ENCODE measurements at places on chromosomes 12 and 14. TPM values are rescaled to one million over a fixed set of nuclear protein-coding genes. Genes with fewer than 3 reads are reported as not detected.

Gene HOTAIR
- 0.76 TPM for total RNA-seq

Gene COQ5
- total RNA-seq = 26.5 TPM

Gene RHOJ
- total RNA-seq = 20.0 TPM

Gene SINHCAF
- 96.2 TPM for total RNA-seq

Gene RD3L
- total RNA-seq = not detected

Gene MSI1
- total RNA-seq = 1.3 TPM

DNA sequence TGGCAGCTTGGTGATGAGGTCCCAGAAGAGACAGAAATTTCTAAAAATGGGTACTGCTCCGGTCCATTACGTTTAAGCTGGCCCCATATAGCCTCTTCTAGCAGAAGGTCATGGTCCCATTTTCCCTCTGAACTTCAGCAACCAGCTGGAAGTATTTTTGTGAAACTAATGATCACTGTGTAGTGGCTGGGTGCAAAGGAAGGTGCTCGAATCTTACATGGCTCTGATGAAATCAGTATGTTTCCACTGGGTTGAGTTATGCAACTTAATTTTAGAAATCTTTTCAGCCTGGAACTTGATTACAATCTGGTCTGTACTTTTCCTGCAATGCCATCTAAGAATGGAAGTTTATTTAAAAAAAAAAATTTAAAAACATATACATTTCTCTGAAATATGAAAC is 228.5 kb downstream of the FOXN3 start:
- no peak overlapping the region for H3K4me3 ChIP-seq
- no peaks in the 10 kb centered on the region for H3K27me3 ChIP-seq
- DNase-seq = no peak
- no peak overlapping the region for H3K27ac ChIP-seq
- H3K36me3 ChIP-seq = no peaks in the 10 kb centered on the region

DNA sequence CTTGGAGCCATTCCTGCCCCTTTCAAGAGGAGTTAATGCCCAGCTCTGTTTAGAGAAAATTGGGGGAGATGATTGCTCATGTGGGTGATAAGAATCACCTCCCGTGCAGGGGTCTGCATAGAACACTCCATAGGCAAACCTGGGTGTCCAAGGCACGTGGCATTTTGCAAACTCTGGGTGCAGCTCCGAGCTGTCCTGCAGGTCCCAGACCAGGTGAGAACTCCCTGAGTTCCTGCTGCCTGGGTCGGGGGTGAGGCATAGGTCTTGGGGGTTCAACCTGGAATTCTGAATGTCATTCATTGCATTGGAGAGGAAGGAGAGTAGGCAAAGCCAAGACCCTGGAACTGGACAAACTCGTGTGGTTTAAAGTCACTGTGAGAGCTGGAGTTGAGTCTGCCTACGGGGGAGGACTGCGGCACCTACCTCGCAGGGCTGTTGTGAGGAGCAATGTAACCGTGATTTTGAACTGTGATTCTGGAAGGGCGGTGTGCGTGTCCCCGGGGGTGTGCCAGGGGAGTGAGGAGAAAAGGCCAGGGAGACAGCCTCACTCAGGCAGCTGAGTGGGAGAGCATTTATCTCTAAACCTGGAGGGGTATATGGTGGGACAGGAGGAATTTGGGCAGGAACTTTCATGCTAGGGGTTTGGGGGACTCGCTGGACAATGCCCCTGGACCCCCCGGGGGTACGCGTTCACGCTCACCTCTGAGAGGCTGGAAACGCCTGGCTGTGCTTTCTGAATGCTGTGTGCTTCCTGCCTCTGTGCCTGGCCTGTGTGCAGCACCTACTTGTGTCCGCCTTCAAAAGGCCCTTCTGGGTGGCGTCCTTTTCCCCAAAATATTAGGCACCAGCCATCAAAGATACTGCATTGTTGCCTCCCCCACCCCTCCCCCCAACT is 30.4 kb downstream of the MEG3 start:
- DNase-seq = no peak
- H3K27me3 ChIP-seq = no peaks in the 10 kb centered on the region

DNA sequence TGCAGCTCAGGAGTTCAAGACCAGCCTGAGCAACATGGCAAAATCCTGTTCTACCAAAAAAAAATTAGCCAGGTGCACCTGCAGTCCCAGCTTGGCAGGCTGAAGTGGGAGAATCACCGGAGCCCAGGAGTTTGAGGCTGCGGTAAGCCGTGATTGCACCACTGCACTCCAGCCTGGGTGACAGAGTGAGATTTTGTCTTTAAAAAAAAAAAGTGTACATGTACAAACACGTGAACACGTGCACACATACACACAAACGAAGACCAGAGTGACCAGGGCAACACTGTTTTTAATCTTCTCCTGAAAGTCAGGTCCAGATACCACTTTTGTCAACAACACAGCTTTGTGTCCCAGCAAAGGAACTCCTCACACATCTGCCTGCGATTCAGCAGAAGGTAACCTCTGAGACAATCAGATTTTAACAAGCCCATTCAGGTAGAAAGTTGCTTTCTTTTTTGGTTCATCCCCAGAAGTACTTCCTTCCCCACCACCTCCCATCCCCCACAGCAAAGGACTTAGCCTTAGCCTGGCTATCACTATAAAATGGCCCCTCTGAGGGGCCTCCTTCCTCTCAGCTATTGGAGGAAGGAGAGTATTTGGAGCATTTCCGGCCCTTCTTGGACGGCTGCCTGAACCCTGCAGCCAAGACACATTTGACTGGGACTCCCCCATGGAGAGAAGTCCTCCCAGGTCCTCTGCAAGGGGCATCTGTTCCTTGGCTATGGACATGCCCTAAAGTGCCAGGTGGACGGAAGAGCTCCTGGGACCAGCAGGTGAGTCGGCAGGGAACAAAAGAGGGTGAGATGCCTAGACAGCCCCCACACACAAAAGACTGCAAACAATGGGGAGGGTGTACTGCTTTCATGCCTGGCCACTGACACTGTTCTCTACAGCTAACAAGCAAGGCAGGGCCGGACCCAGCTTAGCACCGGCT is 9.8 kb downstream of the CTDSP2 start:
- no peaks in the 10 kb centered on the region for H3K36me3 ChIP-seq
- DNase-seq = peak; percentile 93
- H3K27me3 ChIP-seq = no peaks in the 10 kb centered on the region

DNA sequence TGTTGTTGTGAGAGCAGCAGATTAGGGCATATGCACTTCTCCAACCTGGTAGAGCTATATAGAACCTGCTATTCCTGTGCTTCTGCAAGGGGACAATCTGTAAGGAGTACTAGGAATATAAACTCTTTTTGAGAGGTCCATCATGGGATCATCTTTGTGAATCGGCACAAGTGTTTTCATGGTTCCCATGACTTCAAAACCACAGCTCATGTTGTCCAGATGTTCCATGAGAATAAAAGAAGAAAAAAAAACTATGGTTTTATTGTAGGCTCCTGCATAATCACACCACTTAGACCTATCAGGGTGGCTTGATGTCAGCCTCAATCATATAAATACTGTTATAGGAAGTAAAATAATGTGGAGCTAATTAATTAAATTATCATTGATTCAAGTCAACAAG is 311.4 kb upstream of the ATP2B1 start:
- no peak for DNase-seq
- no peaks in the 10 kb centered on the region for H3K4me1 ChIP-seq
- H3K4me3 ChIP-seq = no peak overlapping the region
- H3K36me3 ChIP-seq = no peaks in the 10 kb centered on the region

DNA sequence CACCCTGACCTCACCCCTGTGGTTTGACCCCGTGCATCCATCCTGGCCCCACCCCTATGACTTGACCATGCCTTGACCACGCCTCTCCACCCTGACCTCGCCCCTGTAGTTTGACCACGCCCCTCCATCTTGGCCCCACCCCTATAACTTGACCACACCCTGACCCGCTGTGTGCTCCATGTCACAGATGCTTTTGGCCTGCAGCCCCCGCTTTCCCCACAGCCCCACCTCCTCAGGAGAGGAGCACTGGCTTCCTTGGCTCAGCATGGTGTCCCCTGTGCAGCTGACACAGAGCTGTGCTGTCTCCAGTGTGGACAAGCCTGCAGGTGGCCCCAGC is 269.9 kb upstream of the SFSWAP start:
- H3K27me3 ChIP-seq = no peaks in the 10 kb centered on the region
- H3K36me3 ChIP-seq = no peaks in the 10 kb centered on the region
- H3K27ac ChIP-seq = no peak overlapping the region
- DNase-seq = no peak
- H3K4me1 ChIP-seq = no peaks in the 10 kb centered on the region
- no peak overlapping the region for H3K4me3 ChIP-seq

- H3K27me3 ChIP-seq = no peaks in the 10 kb centered on the region
- H3K27ac ChIP-seq = no peak overlapping the region
- no peak for DNase-seq
These were observed 101.2 kb upstream of the CCDC175 start for GRCh38 chr14:59677771-59678231.

- no peaks in the 10 kb centered on the region for H3K4me1 ChIP-seq
- H3K36me3 ChIP-seq = no peaks in the 10 kb centered on the region
- no peaks in the 10 kb centered on the region for H3K27me3 ChIP-seq
These were observed 1413.2 kb downstream of the LRFN5 start for GRCh38 chr14:43019826-43020225.

DNA sequence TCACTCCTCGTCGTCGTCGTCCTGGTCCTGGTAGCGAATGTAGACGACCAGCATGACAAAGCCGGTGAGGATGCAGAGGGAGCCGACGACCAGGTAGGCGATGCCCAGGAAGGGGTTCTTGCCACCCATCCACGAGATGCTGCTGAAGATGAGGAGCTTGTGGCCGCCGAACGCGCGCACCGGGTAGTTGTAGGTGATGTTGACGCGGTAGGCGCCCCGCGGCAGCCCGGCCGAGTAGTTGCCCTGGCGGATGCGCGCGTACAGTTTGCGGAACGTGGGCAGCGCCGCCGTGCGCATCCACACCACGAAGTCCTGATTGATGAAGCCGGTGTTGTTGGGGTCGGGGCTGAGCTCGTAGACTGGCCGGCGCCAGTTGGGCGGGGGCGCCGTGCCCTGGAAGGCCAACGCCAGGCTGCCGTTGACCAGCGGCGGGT is 1.0 kb downstream of the TMEM30B start:
- H3K36me3 ChIP-seq = no peaks in the 10 kb centered on the region
- peak overlapping the region; percentile 63 for H3K4me3 ChIP-seq
- no peak for DNase-seq
- peaks cover 7% of the 10 kb centered on the region for H3K27me3 ChIP-seq
- no peaks in the 10 kb centered on the region for H3K4me1 ChIP-seq

DNA sequence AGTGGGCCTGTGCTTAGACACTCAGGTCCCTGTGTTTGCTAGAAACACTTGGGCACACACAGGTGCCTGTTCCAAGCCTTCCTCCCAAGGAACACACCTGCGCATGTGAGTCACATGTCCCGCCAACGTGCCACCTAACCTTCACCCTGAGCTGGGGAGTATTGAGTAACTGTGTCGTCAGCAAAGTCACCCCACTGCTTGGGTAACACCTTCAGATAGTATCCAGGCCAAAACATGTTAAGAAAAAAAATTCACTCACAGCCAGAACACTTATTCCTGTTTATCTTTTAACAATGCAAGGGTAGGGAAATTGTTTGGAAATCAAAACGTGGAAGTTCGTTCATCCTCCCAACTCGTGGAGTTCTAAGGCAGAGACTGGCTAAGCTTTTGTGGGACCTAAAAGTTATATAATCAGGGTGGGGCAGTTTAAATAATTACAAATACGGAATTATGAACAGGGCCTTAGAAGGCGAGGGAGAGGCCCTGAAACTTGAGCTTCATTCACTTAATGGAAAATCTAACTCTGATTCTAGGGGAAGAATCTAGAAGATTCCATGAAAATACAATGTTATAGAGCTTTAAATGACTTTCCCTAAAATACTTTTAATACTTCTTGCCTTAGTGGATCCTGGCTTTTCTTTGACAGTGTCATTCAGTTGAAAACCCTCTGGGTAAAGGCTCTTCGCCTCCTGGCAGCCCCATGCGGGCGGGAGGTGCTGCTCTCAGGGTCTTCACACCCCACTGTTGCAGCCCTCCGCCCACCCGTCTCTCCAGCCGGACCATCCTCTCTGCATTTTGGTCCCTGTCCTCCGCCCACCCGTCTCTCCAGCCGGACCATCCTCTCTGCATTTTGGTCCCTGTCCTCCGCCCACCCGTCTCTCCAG is 30.3 kb upstream of the ADIPOR2 start:
- no peak overlapping the region for H3K4me3 ChIP-seq
- H3K36me3 ChIP-seq = no peaks in the 10 kb centered on the region
- DNase-seq = no peak
- peaks cover 9% of the 10 kb centered on the region for H3K4me1 ChIP-seq

GRCh38 chr12:99024870-99025269 is 379.8 kb downstream of the APAF1 start:
- no peak for DNase-seq
- H3K4me3 ChIP-seq = no peak overlapping the region
- no peaks in the 10 kb centered on the region for H3K4me1 ChIP-seq
- H3K36me3 ChIP-seq = no peaks in the 10 kb centered on the region
- H3K27ac ChIP-seq = no peak overlapping the region

DNA sequence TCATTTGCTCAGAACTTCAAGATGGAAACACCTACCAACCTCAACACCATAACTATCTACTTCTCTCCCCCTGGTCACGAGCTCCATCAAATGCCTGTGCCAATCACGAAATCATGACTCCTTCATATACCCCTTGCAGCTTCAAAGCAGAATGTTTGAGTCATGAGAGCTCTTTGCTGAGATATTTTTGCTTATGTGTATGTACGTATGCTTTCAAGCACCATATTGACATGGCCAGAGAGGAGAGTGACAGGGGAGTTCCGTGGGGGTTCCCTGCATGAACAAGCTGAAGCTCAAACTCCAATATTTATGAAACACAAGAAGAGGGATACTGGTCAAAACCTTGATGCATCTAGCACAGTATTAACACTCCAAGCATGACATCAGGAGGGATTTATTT is 374.4 kb downstream of the DPF3 start:
- H3K4me1 ChIP-seq = no peaks in the 10 kb centered on the region
- no peaks in the 10 kb centered on the region for H3K27me3 ChIP-seq
- H3K4me3 ChIP-seq = no peak overlapping the region
- H3K36me3 ChIP-seq = no peaks in the 10 kb centered on the region
- DNase-seq = no peak
- H3K27ac ChIP-seq = no peak overlapping the region

DNA sequence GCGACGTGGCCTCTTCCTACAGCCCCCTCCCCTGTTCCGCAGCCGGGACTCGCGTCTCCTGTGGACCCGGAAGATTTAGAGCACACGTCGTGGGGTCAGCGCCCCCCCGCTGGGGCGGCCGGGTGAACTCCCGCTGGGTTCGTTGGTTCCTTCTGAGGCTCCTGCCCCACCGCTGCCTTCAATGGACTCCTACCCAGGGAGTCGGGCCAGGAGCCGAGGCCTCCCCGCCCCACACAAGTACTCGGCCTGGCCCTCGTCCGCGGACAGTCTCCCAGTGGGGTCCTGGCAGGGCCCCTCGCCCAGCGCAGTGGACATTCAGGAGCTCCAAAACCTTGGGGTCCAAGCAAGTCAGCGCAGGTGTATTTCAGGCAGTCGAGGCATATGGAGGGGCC is 1.2 kb downstream of the MMP17 start:
- H3K4me3 ChIP-seq = no peak overlapping the region
- no peak for DNase-seq
- H3K27ac ChIP-seq = no peak overlapping the region
- H3K27me3 ChIP-seq = peaks cover 9% of the 10 kb centered on the region

GRCh38 chr14:29896354-29896821 is 31.3 kb downstream of the PRKD1 start:
- H3K36me3 ChIP-seq = no peaks in the 10 kb centered on the region
- no peak overlapping the region for H3K4me3 ChIP-seq
- H3K27ac ChIP-seq = no peak overlapping the region
- DNase-seq = no peak

All from kidney (tissue), 22 donors.